ENCODE measurements at places on chromosomes 2 and 18.

DNA sequence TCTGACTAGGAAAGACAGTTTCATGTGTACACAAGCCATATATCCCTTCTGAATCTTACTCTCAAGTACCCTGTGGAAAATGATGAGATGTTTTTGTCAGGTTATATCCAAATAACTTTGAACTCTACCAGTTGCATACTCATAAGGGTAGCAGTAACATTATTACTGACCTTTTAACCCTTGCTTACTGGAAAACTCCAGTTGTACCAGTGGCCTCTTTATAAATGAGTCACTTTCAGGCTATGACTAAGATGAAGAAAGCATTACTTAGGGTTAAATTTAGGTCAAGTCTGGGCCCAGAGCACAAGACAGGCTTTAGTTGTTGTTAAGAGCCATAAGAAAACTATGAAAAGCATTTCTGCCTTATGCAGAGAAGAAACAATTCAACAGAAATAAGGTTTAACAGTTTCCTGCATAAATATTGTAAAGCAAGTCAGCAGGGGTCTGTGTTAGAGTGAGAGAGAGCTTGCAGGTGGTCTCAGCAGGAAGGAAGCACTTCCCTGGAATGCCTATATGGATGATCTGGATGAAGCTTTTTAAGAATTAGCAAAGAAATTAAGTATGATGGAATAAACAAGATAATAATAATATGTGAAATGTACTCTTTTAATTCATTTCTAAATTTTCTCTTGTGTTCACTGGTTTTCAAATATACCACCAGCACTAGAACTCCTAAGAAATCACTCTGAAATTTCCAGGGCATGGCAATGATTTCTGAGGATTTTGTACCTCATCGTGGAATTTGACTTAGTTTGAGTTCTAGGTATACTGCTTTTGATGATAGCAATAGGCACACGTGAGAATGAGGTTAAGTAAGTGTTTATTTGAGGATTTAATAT is 126.6 kb downstream of the UBE2E3 start:
- no peak for DNase-seq

DNA sequence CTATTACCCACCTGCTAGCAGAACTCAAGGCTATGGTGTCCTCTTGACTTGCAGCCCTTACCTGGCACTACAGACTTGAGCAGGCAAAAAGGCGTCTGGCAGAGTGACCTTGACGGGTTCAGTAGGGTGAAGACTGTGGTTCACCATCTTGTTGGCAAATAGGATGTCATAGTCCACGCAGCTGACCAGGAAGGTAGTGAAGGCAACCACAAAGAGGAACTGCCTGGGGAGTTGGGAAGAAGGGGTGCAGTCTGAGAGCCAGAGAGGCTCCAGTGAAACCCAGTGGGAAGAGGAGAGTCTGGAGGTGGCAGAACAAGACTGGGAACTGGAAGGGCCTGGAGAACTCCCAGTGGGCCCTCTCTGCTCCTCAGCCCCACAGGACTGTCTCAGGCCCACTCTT is 4.1 kb downstream of the ATG9A start:
- no peak for DNase-seq

GRCh38 chr2:61759005-61759404 is 94.9 kb downstream of the FAM161A start:
- no peak for DNase-seq

DNA sequence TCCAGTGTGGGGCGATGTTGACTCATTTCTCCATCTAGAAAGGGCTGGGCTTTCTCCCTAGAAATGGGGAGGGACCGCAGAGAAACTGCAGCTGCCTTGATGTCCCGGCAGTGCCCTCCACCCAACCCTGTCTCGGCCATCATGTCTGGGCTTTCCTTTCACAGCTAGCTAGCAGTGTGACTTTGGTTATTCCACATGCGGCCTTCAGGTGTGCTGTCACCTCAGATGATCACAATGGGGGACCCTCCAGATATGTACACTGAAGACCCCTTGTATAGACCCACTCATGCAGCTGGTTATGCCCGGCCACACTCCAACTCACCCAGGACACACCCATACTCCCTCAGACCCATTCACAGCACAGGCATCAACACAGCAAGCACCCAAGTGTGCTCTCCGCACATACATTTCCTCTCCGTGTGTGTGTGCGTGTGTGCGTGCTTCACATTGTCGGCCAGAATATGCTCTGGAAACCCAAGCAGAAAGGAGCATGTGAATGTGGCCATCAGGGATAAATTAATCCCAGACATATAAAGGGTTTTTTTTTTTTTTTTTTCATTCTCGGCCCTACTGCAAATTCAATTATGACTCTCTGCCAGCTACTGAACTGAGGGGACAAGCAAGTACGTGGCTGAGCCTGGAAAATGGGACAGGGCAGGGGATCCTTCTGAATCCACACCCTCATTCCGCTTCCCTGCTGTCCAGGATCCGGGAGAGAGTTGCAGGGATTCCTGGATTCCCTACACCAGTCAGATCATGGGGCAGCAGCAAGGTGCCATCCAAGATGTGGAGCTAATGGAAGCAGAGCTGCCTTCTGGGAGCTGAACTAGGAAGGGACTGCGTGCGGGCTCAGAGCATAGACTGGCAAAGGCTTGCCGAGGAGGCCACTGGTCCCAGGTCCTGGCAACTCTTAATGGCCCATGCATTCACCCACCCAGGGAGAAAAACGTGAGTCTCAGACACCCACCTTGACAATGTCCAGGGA is 240.2 kb downstream of the DYSF start:
- no peak for DNase-seq

DNA sequence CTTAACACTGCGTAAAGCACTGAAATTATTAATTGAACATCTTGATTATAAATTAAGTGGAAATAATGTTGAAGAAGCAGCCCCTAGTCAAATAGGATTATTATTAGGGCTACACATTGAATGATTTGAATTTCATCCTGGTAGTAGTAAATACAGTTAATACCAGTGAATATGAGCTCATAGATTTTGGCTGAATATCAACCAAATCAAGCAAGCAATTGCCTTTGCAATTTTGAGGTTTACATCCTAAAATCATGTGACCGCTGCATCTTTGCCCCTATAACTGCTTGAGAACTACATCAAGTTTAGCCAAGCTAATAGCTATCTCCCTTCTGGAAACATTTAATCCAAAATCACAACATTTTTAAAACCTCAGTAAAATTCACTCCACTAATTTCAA is 801.2 kb upstream of the PIK3C3 start:
- no peak for DNase-seq

- no peak for DNase-seq
Measured at GRCh38 chr18:74895686-74896085, 298.0 kb downstream of the ZNF407 start.

DNA sequence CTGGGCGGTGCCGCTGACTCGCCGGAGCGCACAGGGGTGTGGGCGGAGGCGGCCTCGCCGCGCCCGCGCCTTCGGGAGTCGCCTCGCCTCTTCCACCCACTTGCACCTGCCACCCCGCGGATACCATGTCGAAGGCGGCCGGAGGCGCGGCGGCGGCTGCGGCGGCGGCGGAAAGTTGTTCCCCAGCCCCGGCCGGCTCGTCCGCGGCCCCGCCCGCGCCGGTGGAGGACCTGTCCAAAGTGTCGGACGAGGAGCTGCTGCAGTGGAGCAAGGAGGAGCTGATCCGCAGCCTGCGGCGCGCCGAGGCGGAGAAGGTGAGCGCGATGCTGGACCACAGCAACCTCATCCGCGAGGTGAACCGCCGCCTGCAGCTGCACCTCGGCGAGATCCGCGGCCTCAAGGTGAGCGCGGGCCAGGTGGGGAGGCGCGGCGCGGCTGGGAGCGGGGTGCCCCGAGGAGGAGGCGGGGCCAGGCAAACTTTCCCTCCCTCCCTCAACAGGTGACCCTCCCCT is 766 bp downstream of the CCDC85A start:
- DNase-seq = no peak

DNA sequence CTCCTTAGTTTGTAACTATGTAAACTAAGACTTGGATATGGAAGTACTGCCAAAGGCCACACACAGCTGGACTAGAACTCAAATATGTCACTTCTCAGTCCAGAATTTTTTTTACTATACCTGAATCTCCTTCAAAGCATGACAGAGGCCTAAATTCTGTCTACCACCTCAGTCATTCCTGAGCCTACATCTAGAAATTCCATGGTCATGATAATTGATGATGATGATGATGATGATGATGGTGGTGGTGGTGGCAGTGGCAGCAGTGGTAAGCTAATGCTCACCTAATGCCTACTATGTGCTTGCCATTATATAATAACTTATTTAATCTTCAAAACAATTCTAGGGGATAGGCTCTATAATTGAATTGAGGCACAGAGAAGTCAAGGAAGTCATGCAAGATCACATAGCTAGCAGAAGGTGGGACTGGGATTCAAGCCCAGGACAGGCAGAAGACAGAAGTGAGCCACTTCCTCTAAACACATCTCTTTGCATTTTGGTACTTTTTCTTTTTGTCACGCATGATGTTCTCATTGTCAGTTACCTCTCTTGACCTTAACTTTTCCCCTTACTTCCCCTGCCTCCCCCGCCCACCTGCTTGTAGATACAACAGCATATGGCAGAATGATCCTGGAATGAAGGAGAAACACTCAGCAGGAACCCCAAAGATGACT is 539.3 kb downstream of the TNS1 start:
- DNase-seq = no peak

Measured in stimulated activated naive CD4-positive, alpha-beta T cell treated with Interleukin-2 at 50 U/mL for 16 hours (primary cell).